ENCODE measurements at places on chromosomes 12 and 14.

DNA sequence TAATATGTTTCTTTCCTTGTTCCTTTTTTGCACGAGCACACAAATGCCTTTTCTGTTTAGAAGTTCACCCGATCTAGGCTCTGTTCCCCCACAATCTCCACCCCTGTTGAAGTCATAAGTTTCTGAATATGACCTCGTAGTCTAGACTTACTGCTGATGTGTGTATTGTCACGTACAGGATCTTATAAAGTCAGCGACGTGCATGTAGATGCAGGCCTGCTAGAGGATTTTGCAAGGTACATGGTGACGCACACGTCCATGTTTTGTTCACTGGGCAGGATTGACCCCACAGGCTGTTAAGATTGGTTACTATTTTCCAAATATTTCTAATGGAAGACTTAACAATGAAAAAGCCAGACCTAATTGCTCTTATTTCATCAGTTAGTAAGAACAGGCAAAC lies 46.2 kb upstream of the CCDC91 start:
- DNase-seq: no peak

GRCh38 chr14:101357559-101358319 lies 203.6 kb upstream of the DIO3 start:
- no peak for DNase-seq

GRCh38 chr12:99498756-99499155 lies 148.8 kb upstream of the GARIN6 start:
- DNase-seq: no peak

DNA sequence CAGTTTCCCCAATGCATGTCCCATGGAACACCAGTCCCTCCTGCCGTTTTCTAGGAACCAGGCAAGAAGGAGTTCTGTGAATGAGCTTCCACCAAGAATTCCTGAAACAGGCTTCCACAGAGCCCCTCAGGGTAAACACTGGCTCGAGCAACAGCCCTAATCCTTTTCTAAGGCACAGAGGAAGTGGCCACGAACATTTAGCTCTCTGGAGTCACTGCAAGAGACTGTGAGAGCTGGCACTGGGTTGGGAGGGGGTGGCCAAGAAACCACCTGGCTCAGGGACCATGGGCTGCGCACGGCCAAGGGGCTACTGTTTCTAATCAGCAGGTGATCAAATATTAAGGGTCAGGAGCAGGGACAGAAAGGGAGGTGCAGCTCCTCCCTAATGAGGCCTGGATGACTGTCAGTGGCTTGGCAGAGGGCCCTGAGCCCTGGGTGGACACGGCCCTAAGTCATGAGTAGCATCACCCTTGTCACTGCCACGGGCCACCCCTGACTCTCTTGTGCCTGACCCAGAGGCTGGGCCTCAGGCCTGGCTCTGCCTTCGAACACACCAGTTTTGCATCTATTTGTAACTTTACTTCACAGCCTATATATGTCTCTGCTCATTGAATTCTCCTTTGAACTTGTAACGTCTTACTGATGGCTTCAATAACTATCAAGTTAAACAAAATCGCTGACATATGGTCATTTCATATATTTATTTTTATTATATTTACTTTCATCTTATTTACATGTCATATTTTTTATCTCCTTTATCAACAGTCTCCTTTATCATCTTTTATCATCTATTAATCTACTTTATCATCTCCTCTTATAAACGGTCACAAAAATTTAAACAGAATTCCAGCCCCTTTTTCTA lies 154.0 kb downstream of the DICER1 start:
- no peak for DNase-seq

DNA sequence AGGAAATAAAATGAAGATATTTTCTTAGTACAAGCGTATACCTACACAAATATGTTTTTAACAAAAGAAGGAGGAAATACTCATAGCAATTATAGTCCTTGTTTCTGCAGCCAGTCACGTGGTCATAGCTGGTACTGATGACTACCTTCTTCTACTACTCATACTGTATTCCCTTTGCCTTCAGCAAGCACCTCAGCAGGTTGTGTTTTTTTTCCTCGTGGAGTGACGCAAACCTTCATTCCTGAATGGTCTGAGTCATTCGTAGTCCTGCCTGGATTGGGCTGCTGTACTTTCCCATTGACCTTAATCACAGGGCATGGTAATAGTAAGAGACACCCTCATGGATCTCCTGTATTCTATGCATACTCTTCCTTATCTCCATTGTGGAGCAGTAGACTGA lies 25.7 kb upstream of the SLC16A7 start:
- DNase-seq: no peak

- DNase-seq: no peak
These were observed 32.9 kb downstream of the DMAC2L start for GRCh38 chr14:50344876-50345563.

DNA sequence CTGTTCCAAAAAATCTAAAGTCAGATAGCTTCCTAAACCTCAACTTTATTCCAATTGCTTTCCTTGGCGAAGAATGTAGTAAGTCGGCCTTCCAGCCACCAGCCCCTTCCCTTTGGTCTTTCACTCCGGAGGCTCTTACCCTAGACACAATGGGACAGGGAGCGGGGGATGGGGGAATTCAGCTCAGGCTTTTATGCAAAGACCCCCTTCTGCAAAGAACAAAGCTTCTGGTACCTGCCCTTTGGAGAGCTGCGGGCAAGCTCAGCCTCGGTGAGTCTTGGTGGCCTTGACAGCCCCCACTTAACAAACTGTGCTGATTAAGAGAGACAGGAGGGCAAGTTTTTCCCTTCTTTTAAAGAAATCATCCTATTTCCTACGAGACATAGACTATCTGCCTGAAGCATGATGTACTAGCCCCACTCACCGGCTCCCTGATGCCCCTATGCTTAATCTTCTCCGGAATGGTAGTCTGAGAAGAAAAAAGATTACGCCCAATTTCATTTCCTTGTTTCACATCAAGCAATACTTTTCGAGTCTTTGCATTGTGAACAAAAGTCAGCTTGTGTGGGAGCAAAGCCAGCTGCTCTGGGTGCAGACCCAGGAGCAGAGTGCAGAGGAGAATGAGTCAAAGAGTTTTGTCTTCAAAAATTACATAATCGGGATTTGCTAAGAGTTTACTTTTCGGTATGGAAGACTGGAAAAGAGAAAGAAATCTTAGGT lies 1.5 kb upstream of the NANOG start:
- DNase-seq: no peak

GRCh38 chr12:129075460-129076208 lies 222.4 kb downstream of the GLT1D1 start:
- no peak for DNase-seq

- DNase-seq: peak; percentile 36
These were observed 4.5 kb downstream of the TAS2R50 start for GRCh38 chr12:10982244-10982643.

GRCh38 chr12:93832131-93832530 lies 155.0 kb downstream of the CRADD start:
- DNase-seq: no peak

- no peak for DNase-seq
These were observed 6.9 kb downstream of the GALNT9 start for GRCh38 chr12:132322206-132323132.

DNA sequence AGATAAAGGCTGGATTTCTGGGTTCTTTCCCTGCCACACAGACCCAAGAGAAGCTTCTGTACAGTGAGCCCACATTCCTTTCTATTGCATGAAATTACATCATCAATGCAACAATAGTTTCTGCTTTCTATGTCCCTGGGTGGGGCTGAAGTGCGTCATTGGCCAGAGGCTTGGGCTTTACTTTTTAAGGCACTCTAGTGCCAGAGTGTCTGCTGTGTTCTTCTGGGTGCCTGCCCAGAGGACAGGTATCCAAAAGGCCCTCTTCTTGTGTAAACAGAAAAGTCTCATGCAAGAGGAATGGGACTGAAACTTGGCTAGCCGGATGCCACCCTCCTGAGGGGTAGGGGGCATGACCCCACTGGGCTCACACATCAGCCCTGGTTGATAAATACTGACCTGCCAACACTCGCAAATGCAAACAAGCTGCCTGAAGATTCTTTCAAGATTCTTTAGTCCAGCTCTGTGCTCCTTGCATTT lies 5.9 kb downstream of the KRT86 start:
- no peak for DNase-seq

DNA sequence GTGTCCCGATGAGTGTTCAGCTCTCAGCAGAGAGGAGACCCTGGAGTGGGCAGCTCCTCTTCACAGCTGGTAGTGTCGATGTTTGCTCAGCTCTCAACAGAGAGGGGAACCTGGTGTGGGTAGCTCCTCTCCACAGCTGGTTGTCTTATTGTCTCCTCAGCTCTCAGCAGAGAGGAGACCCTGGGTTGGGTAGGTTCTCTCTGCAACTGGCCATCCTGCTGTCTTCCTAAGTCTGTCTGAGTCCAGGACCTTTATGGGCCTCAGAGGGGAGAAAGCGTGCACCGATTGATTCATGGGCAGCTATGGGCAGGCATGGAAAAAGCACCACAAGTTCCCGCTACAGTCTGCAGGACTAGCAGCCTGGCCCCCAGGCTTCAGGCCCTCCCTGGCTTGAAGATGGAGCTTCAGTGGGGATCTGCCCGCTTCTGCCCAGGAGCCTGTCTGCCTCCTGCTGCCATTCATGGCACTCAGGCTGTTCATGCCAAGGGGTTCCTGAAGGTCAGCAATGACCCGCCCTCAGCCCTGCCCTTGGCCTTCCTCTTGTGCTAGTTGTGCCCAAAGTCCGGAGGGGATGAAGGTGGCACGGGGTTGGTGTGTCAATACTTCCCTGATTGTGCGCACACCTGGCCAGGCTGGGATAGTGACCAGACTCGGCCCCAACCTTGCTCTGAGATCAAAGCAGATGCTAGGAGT lies 224.2 kb downstream of the KCNC2 start:
- no peak for DNase-seq

- no peak for DNase-seq
These were observed 2.7 kb upstream of the ABCD2 start for GRCh38 chr12:39622306-39622705.

- no peak for DNase-seq
These were observed 163.4 kb downstream of the GARIN6 start for GRCh38 chr12:99810718-99811593.

DNA sequence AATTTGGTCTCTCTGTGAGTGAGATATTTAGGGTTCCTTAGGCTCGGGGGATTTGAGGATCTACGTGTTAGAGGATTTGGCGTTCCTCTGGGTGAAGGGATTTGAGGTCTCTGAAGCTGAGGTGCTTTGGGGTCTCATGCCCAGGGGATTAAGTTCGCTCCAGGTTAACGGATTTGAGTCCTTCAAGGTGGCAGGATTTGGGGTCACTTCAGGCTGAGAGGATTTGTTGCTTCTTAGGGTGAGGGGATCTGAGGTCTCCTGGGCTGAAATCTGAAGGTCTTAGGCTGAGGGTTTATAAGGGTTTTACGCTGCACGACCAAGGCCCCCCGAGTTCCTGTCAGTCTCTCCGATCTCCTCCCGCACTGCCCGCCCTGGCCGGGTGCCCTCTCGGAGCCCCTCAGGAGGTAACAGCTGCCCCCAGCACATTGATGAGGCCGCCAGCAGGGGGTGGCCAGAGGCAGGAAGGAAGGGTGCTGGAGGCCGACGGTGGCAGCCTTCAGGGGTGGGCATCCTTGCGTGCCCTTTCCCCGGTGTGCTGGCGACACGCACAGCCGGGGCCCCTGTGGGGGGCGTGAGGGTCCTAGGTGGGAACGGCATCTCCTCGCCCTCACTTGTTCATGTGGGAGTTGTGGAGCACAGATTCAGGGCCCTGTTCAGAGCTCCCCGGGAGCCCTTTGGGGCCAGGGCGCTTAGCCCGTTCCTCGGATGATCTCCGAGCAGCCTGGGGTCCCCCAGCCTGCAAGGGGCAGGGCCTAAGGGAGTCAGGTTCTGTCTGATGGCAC lies 14.3 kb downstream of the CEP170B start:
- no peak for DNase-seq

GRCh38 chr14:73231981-73232851 lies 5.1 kb upstream of the PAPLN start:
- DNase-seq: peak; percentile 37

DNA sequence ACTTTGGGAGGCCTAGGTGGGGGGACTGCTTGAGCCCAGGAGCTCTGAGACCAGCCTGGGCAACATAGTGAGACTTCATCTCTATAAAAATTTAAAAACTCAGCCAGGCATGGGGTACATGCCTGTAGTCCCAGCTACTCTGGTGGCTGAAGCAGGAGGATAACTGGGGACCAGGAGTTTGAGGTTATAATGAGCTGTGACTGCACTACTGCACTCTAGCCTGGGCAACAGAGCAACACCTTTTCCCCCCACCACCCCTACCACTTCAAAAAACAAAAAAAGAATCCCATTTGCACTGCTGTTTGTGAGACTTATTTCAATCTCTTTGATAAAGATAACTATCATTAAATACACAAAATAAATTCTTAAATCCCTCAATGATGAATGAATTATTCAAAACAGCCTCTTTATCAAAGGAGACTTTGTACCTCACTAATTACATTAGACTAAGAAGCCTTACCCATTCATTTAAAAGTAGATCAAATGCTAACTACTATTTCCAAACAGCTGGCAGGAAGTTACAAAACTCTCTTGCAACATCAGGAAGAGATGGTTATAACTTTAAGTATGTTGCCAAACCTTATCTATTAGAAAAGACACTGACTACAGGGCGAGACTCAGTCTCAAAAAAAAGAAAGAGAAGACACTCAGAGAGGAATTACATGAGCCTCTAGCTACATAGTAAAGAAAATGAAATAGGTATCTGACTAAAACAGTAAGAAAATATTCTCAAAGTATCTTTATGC lies 14.7 kb downstream of the BLTP3B start:
- DNase-seq: no peak

- no peak for DNase-seq
These were observed 120.7 kb downstream of the GPHN start for GRCh38 chr14:66628636-66629035.

DNA sequence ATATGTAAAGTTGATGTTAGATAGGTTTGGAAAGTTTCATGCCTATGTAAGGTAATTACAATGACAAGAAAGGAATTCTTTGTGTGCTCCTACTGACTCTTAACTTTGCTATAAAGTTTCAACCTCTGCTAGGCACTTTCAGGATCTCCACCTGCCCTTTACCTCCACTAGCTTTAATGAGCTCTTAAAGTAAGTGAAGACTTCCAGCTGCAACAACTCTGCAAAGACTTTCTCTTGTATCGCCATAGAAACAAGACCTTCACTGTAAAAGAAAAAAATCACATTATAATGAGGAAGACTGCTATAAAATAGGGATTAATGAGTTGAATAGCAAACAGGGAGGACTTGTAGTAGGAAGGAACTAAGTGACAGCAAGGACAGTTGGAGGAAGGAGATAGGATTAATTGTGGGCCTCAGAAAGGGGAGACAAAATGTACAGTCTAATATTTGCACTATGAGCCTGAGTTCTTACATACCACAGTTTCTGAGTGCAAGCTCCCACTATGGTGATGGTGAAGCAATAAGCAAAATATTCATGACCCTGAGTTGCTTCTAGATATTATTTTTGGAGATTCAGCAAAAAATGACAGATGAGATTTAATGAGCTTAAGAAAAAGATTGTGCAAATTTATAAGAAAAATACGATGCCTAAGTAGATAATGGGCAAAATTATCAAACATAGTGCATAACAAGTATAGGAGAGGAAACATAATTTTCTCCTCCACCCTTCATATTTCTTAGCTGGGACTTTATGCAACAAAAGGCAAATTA lies 66.7 kb downstream of the DHRS2 start:
- DNase-seq: no peak

GRCh38 chr14:36855396-36855795 lies 193.7 kb downstream of the PAX9 start:
- DNase-seq: no peak

Data from activated CD4-positive, alpha-beta T cell treated with anti-CD3 and anti-CD28 coated beads for 48 hours (primary cell).